ENCODE measurements at places on chromosomes 6 and 20.

- no peak for DNase-seq
These were observed 37.3 kb downstream of the KCNB1 start for GRCh38 chr20:49445176-49445575.

DNA sequence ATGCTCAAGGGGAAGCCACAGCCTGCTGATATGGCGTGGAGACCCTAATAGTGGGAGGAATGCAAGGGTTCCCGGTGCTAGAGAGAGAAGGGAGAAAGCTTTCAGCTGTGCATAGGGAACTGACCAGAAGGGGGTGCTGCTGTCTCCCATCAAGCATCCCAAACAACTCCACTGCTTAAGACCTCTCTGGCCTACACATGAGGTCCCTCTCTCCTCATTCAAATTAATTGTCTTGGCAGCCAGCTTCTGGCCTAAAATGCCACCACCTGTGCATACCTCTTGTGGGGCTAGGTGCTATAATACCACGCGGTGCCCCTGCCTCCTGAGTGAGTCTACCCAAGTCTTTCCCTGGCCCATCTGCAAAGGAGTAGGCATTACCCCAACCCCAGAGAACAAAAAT lies 14.5 kb downstream of the ADISSP start:
- peak; percentile 76 for DNase-seq

GRCh38 chr6:128519132-128519930 lies 1.1 kb downstream of the PTPRK start:
- no peak for DNase-seq

DNA sequence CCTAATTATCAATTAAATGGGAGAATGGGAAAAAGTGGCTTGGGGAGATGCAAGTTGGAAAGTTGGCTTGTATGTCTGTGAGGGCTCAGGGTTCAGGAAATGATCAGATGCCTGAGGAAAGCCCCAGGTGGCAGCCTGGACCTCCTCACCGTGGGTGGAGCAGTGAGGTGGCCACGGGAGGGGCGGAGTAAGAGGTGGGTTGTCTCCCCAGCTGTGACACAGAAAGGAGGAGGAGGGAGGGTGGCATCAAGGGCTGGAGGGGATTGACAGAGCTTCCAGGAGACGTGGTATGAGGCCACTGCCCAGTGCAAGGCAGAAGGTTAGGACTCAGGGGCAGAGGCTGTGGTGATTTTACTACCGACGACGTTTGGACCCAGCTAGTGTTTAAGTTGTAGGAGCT lies 672.2 kb downstream of the PRKN start:
- DNase-seq: no peak

GRCh38 chr6:147397306-147397705 lies 111.2 kb upstream of the SAMD5 start:
- DNase-seq: no peak

DNA sequence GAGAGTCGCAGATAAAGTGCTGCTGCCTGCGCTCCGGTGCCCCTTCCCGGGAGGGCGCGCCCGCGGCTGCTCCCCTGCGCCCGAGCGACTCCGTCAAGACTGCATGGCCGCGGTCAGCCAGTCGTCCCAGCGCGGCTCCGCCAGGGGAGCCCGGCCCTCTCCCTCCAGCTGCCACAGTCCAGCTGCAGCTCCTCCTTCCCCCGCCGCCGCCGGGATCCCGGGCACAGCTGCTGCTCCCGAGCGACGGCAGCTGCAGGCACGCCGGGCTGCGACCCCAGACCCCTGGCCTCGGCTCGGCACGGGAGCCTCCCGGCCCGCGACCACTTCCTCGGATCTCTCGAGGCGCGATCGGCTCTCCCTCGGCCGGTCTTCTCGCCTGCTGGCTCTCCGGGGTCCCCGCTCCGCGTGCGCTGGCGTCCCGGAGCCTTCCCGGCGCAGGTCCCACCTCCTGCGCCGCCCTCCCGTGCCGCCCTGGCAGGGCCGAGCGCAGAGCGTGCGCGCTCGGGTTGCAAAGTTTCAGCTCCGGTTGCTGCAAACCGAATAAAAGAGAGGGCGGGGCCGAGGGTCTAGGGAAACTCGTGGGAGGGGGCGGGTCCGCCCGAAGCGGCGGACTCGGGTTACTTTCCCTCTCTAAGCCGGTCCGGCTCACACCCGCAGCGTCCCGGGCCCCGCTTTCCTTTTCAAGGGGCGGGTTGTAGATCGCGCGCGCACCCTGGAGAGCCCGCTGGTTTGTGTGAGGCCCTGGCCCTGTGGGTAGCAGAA lies at the start of gene CNKSR3:
CNKSR3 (minus strand) TSS at position 542 of the 762 bp plus-strand sequence. CDS start 571 bp downstream, outside the sequence.
- DNase-seq: peak; percentile 39

DNA sequence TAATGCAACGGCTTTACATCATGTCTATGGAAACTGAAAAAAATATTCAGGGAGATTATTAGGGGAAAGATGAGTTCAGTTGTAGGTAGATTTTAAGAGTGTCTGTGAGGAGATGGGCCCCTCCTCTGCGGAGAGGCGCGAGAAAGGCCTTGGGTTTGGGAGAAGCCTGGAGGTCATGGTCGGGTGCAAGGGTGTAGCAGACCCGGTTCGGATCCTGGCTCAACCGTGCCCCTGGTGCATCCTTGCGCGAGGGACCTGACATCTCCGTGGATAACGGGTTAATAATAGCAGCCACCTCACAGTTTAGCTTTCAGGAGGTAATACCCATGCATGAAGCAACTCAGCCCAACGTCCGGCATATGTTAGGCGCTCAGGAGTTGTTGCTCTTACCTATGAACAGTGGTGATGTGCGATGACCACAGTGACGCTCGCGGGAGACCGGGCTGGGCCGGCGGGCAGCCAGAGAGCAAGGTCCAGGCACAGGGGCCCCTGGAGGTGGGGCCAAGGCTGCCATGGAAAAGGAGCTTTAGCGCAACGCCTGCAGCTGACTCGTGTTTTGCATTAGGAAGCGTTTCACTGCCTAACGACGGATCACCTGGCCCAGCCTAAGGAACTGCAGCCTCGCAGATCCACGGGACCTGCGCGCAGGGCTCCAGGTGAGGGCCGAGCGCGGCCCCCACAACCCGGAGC lies 146.4 kb upstream of the ARID1B start:
- no peak for DNase-seq

- DNase-seq: no peak
These were observed 11.5 kb downstream of the PMEPA1 start for GRCh38 chr20:57698116-57698866.

GRCh38 chr6:40671694-40672050 lies 84.5 kb upstream of the LRFN2 start:
- DNase-seq: no peak

DNA sequence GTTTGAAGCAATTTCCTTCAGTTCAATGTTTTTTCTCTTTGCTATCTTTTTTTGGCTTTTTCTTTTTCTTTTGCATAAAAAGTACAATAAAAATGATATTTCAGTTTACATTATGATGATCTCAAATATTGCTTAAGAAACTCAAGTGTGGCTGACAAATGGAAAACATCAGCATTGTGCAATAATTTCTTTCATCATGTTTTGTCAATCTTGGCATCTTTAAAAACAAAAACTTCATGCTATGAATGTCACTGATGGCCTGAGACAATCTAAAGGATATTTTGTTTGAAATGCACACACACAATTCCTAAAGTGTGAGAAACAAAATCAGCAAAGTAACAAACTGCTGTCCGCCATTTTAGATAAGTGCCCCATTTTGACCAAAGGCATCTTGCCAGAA lies 13.9 kb upstream of the MTCL3 start:
- DNase-seq: no peak

- DNase-seq: no peak
These were observed 475.6 kb upstream of the CHD6 start for GRCh38 chr20:42093542-42094440.

DNA sequence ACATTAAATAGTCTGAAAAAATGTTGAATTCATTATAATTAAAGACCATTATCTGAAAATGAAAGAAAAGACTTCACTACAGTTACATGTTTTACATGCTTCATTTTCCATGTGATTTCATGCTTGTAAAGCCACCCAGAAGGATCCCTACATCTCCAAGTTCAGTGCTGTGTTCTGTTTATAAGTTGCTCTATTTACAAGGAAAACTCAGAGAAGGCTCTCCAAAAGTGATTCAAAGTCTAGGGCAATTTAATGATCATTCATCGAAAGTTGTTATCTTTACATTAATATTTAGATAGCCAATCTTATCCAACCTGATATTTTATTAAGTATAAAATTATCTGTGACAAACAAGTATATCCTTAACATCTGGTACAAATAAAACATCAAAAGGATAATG lies 494.9 kb upstream of the RNF217 start:
- no peak for DNase-seq

DNA sequence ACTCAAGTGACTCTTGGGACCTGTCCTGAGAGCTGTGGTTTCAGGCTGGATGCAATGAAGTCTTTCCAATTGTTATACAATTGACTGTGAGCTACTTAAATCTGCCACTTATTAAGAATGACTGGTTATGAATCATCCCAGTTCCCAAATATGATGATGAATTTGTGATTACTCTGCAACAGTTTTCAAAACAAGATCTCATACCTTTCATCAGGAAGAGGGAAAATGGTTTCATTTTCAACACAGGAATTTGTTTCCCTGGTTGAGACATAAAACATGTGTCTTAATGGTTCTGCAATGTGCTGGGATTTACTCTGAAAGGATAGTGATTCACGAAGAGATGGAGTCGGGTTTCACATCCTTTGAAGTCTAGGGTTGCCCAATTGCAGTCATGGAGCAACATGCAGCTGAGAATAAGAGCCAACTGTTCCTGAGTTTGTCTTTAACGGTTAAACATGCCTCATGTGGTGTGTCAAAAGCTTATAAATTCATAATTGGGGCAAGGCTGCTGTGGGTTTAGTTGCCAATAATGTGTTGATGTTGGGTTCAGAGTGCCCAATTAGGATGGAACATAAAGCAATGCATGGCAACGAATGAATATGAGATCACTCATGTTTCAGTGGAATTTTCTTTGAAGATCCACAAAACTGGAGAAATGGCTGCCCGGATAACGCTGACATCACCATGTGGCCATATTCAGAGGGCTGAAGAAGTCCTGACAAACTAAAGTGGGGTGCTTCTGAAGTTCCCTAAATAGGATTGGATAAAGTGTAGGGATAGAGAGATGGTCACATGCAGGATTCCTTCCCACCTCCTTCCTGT lies 41.0 kb downstream of the CYP24A1 start:
- no peak for DNase-seq

DNA sequence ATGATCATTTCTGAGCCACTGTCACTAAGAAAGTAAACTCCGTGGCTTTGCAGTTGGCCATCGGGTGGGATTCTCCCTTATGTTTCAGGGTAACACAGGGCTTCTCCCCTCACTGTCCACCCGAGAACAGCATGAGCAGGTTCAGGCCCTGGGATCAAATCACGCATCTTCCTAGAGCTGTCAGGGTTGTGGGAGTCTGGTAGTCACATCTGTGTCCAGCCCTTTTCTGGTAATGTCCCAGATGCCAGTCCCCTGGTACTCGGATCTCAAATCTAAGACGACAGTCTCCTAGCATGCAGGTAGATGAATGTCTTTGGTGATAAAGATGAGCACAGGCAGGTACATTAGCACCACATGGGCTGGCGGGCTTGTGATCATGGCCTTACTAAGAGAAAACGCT lies 4.8 kb downstream of the PXDC1 start:
- DNase-seq: no peak

DNA sequence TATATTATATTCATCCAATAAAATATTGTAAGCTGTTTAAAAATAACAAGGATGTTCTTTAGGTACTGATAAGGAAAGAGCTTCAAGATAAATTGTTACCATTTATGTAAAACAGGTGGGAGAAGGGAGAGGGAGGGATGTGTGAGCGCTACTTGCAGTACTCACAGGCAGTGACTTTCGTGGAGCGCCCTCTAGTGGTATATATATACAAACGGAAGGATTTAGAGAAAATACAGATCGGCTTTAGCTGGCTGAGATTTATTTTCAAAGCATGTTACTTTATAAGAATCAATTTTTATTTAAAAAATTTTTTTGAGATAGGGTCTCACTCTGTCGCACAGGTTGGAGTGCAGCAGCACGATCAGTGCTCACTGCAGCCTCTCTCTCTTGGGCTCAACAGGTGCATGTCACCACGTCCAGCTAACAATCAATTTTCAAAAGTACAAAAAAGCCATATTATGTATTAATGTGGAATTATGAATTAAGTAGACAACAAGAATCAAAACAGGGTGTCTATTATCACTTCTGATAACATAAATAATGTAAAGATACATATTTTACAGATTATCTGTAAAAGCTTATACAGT lies 3.3 kb upstream of the MOG start:
- peak; percentile 49 for DNase-seq

- DNase-seq: peak; percentile 21
These were observed 58.5 kb downstream of the AHI1 start for GRCh38 chr6:135438907-135439535.

DNA sequence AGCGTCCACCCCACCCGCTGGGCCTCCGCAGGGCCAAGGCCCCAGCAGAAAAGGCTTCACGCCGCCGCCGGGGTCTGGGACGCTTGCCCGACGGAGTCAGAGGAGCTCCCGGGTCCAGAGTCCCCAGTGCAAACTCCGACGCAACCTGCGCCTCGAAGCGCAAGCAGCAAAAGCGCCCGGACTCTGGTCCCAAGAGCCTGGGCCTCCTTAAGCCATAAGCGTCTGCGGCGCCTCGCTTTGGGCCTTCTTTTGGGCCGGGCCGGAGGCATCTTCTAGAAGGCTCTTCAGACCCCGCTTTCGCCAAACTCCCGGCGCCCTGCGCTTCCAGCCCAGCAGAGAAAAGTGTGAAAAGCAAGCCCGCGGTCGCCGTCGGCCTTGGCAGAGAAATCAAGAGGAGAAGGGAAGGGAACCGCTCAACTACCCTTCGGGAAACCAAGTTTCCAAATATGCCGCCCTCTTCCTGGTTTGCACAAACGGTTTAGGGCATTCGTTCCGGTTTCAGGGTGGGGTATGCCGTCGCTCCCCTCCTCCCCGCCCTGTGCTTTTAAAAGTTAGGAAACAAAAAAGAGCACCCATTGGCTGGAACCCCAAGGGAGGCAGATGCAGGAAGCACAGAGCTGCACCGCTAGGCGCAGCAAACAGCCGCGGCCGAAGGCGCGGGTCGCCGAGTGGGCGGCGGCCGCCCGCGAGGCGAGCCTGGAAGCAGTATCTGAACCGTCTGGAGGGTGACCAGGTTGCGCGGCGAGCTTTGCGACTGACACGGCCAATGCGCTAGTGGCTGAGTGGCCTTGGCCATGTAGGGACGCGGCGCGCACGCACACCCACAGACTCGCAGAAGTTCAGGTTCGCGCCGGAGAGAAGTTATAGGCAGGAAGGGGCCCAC lies 1.2 kb downstream of the TBX18 start:
- no peak for DNase-seq
